ENCODE measurements at places on chromosomes 2 and 18.

- DNase-seq = peak; percentile 47
Measured at GRCh38 chr18:79581406-79581805, 98.2 kb upstream of the CTDP1 start.

GRCh38 chr2:96344011-96344410, 8.4 kb downstream of the NCAPH start:
- peak; percentile 79 for DNase-seq

DNA sequence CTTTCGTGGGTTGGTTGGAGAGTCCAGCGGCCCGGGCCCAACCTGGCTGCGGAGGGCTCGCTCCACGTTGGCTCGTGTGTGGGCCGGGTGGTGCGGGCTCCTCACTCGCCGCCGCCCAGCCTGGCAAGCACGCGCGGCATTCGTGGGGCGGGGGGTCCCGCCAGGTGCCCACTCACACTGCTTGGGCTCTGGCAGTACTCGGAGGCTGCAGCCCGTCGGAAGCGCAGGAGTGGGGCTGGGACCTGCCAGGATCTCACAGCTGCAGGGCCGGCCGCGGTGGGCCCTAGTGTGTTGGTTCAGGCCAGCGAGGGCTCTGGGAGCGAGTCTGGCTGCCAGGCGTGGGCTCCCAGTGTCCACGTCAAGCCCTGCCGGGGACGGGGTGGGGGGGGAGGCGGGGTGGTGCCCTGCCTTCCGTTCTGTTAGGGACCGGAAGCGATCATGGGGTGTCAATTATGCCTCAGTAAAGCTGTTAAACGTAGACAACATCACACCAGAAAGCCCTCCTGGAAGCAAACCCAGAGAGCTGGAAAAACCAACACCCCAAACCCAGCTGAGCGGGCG, 1.0 kb upstream of the HS6ST1 start:
- peak; percentile 85 for DNase-seq

DNA sequence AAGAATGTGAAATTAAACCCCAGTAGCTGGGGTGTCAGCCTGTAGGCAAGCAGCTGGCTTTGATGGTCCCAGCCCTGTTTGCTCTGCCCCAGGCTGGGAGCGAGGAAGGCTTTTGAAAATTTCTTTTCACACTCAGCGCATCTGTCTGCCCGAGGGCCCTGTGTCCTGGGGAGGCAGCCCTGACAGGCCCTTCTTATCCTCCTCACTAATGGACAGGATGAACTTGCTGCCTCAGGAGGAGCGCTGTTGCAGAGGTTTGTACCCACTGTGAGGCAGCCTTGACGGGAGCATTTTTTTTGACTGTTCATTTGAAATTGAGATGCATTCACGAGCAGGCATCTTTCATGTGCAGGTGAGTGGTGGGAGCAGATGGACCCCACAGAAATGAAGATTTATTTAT, 62.4 kb downstream of the SERPINB8 start:
- DNase-seq = no peak

- no peak for DNase-seq
Measured at GRCh38 chr18:45169610-45170009, 445.7 kb upstream of the SLC14A2 start.

GRCh38 chr2:26114151-26114550, 58.7 kb upstream of the GAREM2 start:
- DNase-seq = no peak

- no peak for DNase-seq
Measured at GRCh38 chr18:9362869-9363268, 28.3 kb downstream of the TWSG1 start.

DNA sequence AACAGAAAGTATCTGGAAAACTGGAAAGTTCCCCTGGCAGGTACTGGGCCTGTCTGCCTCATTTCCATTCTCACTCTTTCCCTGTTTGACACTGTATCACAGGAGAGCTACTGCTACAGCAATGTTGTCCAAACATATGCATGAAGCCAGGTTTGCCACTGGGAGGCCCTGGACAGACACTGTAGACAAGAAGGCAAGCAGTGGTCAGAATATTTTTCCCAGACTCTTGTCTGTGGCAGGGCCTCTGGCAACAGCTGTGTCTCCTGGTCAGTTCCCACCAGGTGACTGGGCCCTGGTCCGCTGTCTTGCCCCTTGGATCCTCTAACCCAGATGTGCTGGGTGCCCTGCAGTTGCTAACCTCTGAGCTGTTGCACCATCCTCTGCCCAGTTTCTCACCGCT, 178.9 kb upstream of the FANCL start:
- DNase-seq = peak; percentile 66

- DNase-seq = no peak
Measured at GRCh38 chr18:40624959-40625358, 1330.1 kb upstream of the PIK3C3 start.

GRCh38 chr2:6878549-6878948, 972 bp downstream of the RSAD2 start:
- no peak for DNase-seq

- no peak for DNase-seq
Measured at GRCh38 chr18:24488824-24489493, 28.5 kb downstream of the HRH4 start.

- no peak for DNase-seq
Measured at GRCh38 chr2:223594831-223595230, 7.3 kb downstream of the SCG2 start.

DNA sequence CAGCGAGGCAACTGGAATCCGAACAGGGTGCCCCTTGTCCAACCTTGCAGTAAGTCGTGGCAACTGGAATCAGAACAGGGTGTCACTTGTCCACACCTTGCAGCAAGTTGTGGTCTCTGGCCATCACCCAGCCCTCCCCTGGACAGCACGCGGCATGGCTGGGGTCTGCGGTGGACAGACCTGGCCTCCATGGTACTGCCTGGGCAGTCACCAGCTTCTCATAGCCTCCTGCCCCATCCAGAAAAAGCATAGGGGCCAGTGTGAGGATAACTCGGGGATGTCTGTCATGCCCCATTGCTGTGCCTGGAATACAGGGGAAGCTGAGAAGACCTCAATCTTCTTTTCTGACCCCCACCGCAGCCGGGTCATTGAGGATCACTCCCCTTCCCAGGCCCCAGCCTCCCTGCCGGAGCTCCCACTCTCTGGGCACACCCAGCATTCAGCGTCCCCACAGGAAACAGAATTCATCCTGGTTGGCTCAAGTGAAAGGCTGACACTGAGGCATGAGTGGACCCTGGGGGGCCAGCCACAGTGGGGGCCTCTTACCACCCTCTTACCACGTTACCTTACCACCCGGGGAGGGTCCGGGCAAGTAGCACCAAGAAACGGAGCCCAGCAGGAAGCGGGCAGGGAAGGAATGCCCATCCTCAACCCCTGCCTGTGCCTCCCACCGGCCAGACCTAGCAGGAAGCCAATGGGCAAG, 68.0 kb upstream of the RAB6C start:
- no peak for DNase-seq

DNA sequence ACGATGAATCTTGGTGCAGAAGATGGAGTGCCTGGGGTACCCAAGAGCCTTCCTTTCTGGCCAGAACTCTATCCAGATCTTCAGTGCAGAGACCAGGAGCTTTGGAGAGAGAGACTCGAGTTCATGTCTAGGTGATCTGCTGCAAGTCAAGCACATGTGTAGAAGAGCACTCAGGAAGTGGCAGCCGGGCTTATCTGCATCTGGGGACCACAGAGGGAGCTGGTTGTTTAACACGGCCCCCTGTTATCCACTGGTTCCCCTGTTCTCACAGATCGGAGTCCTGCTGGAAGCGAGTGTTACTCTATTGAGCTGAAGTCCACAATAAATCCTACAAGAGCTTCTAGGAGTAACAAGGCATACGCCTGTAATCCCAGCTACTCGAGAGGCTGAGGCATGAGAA, 128.3 kb downstream of the ACOXL start:
- no peak for DNase-seq

- no peak for DNase-seq
Measured at GRCh38 chr2:144510294-144510991, 9.5 kb downstream of the ZEB2 start.

DNA sequence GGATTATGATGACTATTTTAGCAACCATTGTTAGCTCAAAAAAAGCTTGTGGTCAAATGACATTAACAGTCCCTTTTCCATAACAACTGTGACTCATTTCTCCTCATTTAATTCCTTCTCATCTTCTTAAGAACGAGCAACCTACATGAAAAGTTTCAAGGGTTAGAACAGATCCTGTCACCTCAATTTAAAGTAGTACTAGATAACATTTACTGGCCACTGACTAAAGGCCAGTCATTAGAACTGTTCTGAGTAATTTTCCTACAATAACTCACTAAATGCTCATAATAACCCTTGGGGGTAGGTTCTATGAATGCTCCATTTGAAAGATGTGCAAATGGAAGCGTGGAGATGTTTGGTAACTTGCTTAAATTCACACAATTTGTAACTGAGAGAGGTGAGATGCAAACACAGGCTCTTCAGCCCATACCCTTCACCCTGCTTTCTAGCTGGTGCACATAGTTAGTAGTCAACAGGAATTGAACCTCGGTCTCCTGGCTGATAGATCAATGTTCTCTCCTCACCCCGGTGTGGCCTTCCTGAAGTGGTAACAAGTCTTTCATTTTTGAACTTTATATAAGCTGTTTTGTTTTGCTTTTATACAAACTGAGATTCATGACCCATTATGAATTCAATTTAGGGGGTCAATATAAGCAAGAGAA, 212.5 kb downstream of the SETBP1 start:
- DNase-seq = no peak

DNA sequence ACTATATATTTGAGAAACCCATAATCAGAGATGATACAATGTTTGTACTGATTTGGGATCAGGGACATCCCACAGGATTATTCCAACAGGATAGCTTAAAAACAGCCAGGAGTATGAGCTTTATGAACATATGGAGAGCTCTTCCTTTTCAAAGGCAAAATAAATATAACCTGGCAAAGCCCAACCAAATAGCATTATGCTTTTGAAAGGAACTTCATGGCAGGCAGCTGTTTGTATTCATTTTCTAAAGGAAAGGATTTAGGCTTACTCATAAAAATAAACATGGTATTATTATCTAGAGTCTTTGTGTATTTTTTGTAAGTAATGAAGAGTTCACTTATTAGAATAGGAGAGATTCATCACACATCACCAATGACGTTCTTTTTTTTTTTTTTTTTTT, 44.4 kb downstream of the CCDC195 start:
- DNase-seq = no peak

DNA sequence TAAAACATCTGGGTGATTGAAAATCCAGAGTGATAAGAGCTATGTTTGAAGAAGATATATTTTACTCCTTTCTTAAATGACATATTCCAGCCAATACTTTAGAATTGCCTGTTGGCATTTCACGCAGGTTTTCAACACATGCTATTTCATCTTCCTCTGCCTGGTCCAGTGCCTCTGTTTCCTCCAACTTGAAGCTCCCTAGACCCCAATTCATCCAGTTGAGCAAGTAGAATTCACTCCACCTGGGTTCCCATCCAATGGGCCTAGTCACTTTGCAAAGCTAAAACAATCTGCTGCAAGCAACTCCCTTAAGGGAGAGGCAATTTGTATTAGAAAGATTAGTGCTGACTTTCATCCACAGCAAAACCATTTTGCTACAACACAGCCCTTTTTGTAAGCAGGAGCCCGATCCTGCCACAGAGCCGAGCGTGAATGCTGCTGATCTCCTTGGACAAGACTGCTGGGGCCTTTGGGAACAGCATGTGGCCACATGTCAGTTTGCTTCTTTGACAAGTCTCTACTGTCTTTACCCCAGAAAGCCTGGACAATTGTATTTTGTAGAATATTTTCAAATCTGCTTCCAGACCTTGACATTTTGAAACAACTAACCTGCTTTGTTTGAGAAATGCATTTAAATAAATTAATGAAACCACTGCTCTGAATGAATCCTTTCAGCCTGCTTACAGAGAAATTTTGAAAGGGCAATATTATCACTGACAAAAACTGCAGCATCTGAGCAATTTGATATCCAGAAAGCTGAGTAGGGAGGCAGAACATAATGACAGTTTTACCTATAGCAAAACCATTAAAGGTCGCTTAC, 259.1 kb downstream of the TDRD15 start:
- no peak for DNase-seq

- no peak for DNase-seq
Measured at GRCh38 chr2:45205985-45206384, 196.7 kb upstream of the SIX2 start.

GRCh38 chr2:235026649-235027557, 75.1 kb downstream of the SH3BP4 start:
- peak; percentile 62 for DNase-seq

GRCh38 chr2:11044201-11044600, 111.1 kb upstream of the SLC66A3 start:
- DNase-seq = no peak

- DNase-seq = no peak
Measured at GRCh38 chr2:68383778-68384177, 18.7 kb downstream of the PLEK start.

- DNase-seq = peak; percentile 33
Measured at GRCh38 chr2:11867926-11868325, 121.5 kb downstream of the LPIN1 start.

DNA sequence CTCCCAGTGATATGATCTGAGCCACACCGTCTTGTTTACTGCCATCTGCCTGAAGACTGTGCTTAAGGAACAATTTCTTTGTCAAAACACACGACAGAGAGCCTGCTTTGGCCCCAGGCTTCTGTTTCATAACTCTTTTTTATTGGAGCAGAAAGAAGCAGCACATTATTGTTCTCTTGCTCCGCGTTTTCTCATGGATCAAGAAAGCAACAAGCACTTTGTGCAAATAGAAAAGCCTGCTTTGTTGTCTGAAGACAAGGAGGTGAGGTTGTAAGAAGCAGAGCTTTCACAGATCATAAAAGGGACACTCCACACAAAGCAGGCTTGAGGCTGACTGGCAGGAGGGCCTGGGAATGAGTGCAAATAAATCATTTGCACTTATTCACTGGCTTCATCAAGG, 118.3 kb upstream of the FAM136A start:
- DNase-seq = no peak

GRCh38 chr18:10913919-10914318, 235.4 kb downstream of the PIEZO2 start:
- DNase-seq = no peak

GRCh38 chr18:50006470-50007046, 188.4 kb downstream of the MYO5B start:
- no peak for DNase-seq

GRCh38 chr2:239238381-239238780, 162.4 kb downstream of the HDAC4 start:
- DNase-seq = peak; percentile 27

- DNase-seq = no peak
Measured at GRCh38 chr18:76959605-76960004, 137.2 kb downstream of the ZNF236 start.

- DNase-seq = no peak
Measured at GRCh38 chr2:46655551-46656436, 176.4 kb downstream of the TMEM247 start.
